ENCODE measurements at places on chromosomes 7 and 10.

DNA sequence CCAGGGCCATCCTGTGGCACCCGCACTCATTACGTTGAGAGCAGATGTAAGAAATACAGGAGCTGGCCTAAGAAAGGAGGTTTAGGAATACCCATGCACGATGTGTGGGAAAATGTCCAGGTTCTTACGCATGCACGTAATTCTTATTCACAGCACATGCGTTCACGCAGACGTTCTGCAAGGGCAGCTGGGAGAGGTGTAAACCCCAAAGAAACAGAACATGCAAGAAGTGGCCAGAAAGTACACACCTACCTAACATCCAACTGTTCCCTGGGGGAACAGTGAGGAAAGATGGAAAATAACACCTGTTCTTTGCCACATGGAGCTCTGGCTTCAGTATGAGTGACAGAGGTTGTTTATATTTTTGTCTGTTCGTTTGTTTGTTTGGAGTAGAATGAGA, 285.6 kb downstream of the PRPF18 start:
- no peak for DNase-seq

GRCh38 chr7:81333004-81333403, 414.2 kb upstream of the SEMA3C start:
- no peak for DNase-seq

- DNase-seq, result no peak
Measured at GRCh38 chr7:45390731-45391130, 183.4 kb upstream of the ADCY1 start.

GRCh38 chr7:36911788-36912187, 187.5 kb upstream of the AOAH start:
- no peak for DNase-seq

GRCh38 chr7:102175423-102176170, 111.1 kb upstream of the SH2B2 start:
- no peak for DNase-seq

DNA sequence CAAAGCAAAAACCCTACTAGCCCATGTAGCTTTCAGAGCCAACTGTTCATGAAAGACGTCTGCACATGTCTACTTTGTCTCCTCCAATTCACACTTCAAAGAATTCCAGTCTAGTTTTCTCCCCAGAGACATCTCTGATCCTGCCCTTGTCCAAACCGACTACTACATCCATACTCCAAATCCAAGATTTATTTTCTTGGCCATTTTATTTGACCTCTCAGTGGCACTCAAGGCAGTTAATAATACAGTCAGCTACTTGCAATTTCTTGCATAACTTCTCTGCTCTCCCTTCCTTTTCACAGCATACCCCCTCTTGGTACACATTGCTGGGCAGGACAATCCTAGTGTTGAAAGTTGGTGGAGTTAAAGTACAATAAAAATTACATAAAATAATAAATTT, 170.9 kb upstream of the INHBA start:
- no peak for DNase-seq

DNA sequence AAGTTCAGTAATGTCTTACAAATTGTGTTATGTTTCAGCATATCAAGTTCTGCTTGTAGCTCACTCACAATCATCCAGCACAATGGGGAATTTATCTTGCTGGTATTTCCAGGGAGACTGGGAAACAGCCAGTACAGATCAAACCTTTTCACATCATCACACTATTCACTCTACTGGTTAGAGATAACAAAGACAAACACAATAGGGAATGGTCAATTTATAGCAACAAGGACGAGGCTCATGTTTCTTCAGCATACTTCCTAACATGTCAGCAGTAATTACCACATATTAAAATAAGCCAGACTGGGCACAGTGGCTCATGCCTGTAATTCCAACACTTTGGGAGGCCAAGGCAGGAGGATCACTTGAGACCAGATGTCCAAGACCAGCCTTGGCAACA, 38.3 kb downstream of the TOMM7 start:
- DNase-seq, result no peak

GRCh38 chr7:22435105-22435504, 64.9 kb downstream of the STEAP1B start:
- DNase-seq, result no peak

DNA sequence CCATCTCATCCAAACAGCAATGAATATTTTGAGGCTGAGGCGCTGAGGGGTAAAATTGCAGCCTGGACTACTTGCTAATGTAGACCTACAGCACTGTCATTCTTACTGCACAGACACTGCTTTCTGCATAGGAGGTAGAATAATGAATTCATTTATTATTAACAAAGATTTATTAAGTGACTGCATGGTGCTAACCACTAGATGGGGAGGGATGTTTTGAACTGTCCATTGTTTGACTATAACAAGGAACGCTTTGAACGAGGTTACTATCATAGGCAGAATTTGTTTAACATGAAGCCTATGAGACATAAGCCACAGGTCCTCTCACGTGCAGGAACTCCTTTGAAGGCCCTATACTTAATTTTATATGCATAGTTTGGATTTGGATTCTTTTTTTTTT, 143.8 kb downstream of the CFTR start:
- no peak for DNase-seq

DNA sequence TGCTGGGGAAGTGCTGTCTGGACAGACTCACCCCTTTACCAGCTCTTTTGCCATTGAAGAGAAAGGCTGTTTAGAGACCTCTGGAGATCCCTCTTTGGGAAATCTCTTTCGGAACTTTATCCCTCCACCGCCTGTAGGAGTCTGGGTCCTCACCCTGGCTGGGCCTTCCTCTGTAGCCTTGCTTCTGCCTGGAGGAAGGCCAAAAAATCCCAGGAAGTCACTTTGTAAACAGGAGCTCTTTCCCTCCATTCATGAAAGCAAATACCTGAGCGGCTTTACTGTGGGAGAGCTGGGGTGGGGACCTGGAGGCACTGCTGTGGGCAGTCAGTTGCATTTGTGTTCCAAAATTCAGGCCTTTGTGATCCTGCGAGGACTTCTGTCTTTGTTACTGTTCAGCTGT, 126.2 kb downstream of the KLF6 start:
- DNase-seq, result no peak

DNA sequence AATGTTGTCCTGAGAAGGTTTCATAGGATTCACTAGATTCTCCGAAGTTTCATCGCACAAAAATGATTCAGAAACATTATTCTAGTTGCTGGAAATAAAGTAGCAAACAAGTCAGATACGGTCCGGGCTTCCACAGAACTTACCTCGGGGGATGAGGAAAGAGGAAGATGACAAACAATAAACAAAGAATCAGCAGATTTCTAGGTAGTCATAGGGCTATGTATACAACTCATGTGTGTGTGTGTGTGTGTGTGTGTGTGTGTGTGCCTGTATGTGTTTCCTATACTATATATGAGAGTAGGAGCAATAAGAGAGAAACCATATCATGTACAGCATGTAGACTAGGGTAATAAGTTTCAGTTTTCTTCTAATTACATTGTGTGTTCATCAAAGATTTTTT, 16.5 kb downstream of the TMEM236 start:
- no peak for DNase-seq
